Omental fat pad (tissue), 4 donors: ENCODE measurements at places on chromosomes 1 and 21. TPM values are rescaled to one million over a fixed set of nuclear protein-coding genes. Genes with fewer than 3 reads are reported as not detected.

DNA sequence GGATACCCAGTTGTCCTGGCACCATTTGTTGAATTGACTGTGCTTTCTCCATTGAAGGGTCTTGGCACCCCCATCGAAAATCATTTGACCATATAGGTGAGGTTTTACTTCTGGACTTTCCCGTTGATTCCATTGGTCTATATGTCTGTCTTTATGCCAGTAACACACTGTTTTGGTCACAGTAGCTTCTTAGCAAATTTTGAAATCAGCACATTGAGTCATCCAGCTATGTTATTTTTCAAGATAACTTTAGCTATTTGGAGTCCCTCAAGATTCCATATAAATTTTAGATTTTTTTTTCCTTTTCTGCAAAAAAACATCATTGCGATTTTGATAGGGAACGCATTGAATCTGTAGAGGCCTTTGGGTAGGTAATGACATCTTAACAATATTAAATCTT lies 235.6 kb downstream of the SMYD3 start:
- no peak for DNase-seq

DNA sequence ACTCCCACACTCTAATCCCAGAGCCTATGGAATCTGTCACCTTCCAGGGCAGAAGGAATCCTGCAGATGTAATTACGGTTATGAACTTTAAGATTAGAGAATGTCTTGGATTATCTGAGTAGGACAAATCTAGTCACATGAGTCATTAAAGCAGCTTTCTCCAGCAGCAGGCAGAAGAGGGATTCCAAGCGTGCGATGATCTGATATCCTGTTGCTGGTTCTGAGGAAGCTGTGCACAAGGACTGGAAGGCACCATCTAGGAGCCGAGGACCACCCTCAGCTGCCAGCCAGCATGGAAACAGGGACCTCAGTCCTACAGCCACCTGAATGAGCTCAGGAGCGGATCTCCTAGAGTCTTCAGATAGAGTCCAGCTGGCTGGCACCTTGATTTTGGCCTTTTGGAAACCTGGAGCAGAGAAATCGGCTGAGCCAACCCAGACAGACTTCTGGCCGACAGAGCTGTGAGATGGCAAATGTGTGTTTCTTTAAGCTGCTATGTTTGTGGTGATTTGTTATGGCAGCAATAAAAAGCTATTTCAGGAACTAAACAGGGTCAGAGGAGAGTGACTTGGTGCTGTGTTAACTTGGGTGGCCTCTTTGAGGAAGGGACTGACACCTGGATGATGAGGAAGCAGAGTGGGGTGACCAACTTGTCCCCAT lies 34.5 kb downstream of the LRRN2 start:
- no peak for DNase-seq

SLC6A9 gene
- 3.1 TPM for total RNA-seq

SHISAL2A gene
- total RNA-seq: not detected

FAM78B gene
- total RNA-seq: 1.9 TPM

LRRC53 gene
- total RNA-seq: not detected
